ENCODE measurements at places on chromosomes 13 and 19. TPM values are rescaled to one million over a fixed set of nuclear protein-coding genes. Genes with fewer than 3 reads are reported as not detected.

CASP14 gene
- 3.7 TPM for total RNA-seq

GSK3A gene
- 29.3 TPM for total RNA-seq

AXL gene
- 202 TPM for total RNA-seq

C1QTNF9B gene
- not detected for total RNA-seq

ARRDC2 gene
- 6.9 TPM for total RNA-seq

ZNF667 gene
- 11.8 TPM for total RNA-seq

EBI3 gene
- not detected for total RNA-seq

KASH5 gene
- not detected for total RNA-seq

ZNF534 gene
- total RNA-seq, result not detected

SH2D3A gene
- total RNA-seq, result 59.0 TPM

NLRP5 gene
- total RNA-seq, result not detected

ELAVL1 gene
- total RNA-seq, result 88.1 TPM

CYP2S1 gene
- total RNA-seq, result 7.1 TPM

CYP4F12 gene
- total RNA-seq, result not detected

CKM gene
- not detected for total RNA-seq

ZMYM2 gene
- 51.7 TPM for total RNA-seq

LILRB1 gene
- not detected for total RNA-seq

ZFP82 gene
- 2.5 TPM for total RNA-seq

UPK1A gene
- total RNA-seq, result not detected

APOC1 gene
- total RNA-seq, result 2.9 TPM

ICAM5 gene
- 5.0 TPM for total RNA-seq

SYNE4 gene
- 10.0 TPM for total RNA-seq
